Epithelial cell of proximal tubule (primary cell): ENCODE measurements at places on chromosomes 1 and 21. TPM values are rescaled to one million over a fixed set of nuclear protein-coding genes. Genes with fewer than 3 reads are reported as not detected.

PADI3 gene
- total RNA-seq = 0.07 TPM in 1 of 2 replicates, not detected in the other

NEK2 gene
- total RNA-seq = 28.0 and 36.4 TPM in 2 replicates

RAB42 gene
- 14.5 and 18.3 TPM in 2 replicates for total RNA-seq

TINAGL1 gene
- 215 and 230 TPM in 2 replicates for total RNA-seq

VHLL gene
- total RNA-seq = not detected in 2 replicates
